Bronchus fibroblast of lung (primary cell): ENCODE measurements at places on chromosomes 2 and 18. TPM values are rescaled to one million over a fixed set of nuclear protein-coding genes. Genes with fewer than 3 reads are reported as not detected.

The TSPYL6 gene
- not detected in 2 replicates for total RNA-seq

The UGT1A5 gene
- not detected in 2 replicates for total RNA-seq

The CCDC74B gene
- 6.2 and 6.9 TPM in 2 replicates for total RNA-seq

The TUBA4B gene
- total RNA-seq, result not detected in 2 replicates

The RGPD3 gene
- under 0.01 TPM in 1 of 2 replicates, not detected in the other for total RNA-seq

The RAB10 gene
- 74.2 and 90.1 TPM in 2 replicates for total RNA-seq

The CDH19 gene
- total RNA-seq, result not detected in 2 replicates

The ERICH2 gene
- total RNA-seq, result not detected in 2 replicates

The PLGLB1 gene
- total RNA-seq, result not detected in 2 replicates
